Omental fat pad (tissue), 4 donors: ENCODE measurements at places on chromosomes 6 and 20. TPM values are rescaled to one million over a fixed set of nuclear protein-coding genes. Genes with fewer than 3 reads are reported as not detected.

The FUCA2 gene
- 35.2 TPM for total RNA-seq

The RNF182 gene
- not detected for total RNA-seq

The SOX4 gene
- 6.8 TPM for total RNA-seq

The HSPA12B gene
- total RNA-seq: 7.7 TPM

The SIGLEC1 gene
- total RNA-seq: 28.2 TPM

DNA sequence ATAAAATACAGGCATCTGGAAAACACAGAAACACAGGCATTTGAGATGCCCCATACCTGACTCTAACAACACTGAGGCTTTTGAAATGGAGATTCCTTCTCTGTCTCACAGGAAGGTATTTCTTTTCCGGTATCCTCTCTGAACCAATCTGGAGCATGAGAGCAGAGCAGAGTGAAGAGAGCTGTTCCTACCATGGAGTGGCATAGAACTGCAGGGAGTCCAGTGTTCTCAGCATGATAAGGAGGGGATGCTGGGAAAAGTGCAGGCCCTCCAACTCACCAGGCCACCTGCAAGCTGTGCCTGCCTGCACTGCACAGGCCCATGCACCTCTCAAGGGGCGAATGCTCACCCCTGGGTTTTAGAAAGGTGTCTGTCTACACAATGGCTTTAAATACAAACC lies 89.2 kb downstream of the FOXA2 start:
- no peak for DNase-seq

- no peak for DNase-seq
Observed at GRCh38 chr20:63071541-63072181, 64.9 kb upstream of the BHLHE23 start.

- DNase-seq: no peak
Observed at GRCh38 chr6:48917233-48917632, 545.8 kb downstream of the MMUT start.

DNA sequence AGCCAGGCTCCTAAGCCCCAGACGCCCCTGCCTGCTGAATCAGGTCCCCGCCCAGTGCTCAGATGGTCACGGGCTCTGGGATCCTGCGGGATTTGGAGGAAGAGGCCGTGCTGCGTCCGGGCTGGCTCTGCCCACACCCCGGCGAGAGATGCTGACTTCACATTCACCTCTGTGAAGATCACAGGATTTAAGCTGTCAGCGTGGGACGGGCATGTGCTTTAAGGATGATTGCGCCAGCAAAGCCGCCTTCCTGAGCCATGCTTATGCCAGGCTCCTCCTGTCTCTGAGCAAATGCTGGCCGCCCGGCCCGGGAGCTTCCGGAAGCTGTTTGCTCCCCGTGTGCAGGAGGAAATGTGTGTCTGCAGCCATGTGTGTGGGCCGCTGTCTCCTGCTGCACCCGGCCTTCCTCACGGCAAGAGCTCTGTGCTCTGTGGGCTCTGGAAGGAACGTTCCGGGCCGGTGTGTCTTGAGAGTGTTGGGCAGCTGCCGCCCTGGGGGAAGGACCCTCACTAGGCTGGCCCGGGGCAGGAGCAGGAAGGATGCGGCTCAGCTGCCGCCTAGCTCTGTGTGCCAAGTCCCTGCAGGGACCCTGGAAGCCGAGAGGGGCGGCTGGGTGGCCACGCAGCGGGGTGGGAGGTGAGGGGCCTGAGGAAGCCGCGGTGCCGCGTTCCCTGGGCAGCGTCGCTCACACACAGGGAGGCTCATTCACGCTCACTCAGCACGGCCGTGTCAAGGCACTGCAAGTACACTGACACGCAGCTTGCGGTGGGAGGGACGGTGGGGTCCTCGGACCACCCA lies 19.0 kb upstream of the BHLHE23 start:
- no peak for DNase-seq

- no peak for DNase-seq
Observed at GRCh38 chr20:32999603-33000250, 4.5 kb downstream of the SUN5 start.

GRCh38 chr20:62056975-62057374 lies 8.7 kb downstream of the TAF4 start:
- DNase-seq: no peak

- DNase-seq: no peak
Observed at GRCh38 chr6:86963352-86963751, 26.0 kb downstream of the HTR1E start.

DNA sequence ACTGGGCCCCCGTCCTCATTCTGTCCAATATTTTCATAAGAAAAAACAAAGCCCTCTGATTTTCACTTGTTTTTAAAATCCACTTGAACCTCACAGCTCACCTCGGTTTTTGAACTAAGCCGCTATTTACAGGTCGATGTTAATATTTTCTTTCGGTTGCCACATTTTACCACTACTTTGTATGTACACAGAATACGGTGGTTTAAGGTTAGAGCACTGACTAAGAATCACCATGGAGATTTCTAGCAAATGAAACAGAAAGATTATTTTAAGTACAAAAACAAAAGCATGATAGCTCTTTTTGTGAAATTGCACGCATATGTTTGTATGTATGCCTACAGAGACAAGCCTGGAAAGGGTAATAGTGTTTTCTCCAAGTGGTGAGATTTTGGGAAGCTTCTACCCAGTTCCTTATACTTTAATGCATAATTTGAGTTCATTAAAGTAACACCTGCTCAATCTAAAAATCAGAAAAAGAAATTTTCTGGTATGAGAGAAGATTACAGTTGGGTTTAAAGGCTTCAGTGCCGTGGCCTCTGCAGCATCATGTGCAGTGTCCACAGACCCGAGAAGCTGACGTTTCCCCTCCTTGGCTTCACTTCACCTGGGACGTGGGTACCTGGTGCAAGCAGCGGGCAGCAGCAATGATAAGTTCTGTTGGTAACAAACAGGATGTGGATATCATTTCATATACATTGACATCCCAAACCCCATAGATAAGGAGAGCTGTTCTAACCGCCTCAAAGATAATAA lies 144.0 kb downstream of the UST start:
- no peak for DNase-seq
